Non-pigmented ciliary epithelial cell (primary cell): ENCODE measurements at places on chromosomes 3 and 15.

DNA sequence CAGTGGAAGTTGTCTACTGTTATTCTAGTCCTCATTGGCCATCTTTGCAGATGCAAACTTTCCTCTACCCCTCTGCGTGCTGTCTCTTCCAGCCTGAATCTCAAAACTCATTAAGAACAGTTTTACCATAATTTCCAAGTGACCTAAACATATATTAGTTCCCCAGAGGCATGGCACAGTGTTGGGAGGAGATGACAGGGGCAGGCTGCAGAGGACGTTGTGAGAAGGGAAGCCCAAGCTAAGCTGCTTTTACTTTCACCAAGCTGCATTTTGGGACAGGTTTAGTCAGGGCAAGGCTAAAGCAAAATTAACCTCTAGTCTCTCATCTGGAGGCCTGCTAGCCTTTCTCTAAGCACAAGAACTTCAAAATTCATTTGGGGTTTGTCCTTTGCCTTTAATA lies 318.6 kb upstream of the SATB1 start:
- DNase-seq = no peak

DNA sequence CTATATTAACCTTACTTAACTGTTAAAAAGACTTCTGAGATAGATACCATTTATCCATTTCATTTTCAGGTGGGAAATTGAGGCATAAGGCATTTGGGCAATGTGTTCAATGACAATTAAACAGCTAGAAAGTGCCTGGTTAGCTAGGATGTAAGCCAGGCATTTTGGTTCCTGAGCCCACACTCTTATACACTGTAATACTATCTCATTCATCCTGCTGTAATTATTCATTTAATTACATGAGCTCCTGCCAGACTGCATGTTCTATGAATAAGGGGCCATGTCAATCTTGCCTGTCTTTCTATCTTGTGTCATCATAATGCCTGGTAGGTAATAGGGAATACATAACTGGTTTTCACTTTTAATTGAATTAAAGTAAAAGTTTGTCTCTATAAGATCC lies 74.0 kb downstream of the RBMS3 start:
- DNase-seq = no peak

DNA sequence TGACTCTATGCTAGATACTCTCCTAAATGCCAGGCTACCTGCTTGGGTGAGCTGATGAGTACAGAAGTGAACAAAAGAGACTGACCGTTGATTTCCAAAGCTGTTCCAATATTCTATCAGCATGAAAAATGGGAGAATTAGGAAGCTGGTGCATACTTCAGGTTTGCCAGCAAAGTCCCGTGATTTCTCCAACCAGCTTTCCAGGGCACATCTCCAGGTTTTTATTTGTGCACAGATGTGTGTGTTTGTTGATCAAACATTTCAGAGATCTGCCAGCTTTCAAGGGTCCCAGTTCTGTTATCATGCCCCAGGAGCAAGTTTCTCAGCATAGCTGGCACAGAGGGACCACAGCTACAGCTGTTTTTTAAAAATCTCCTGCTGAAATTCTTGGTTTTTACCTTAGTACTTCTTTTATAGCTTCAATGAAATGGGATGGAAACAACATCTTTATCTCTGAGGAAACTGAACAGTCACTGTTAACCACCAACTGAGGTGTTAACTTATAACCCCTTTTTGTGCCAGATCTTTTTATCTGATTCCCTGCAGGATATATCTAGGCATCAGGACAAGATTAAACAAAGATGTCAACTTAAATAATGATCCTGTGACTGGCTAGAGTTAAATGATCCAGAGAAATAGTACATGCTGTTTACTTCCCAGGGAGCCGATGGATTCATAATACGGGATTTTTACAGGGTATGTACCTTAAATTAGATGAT lies 380.8 kb downstream of the GRM7 start:
- no peak for DNase-seq

DNA sequence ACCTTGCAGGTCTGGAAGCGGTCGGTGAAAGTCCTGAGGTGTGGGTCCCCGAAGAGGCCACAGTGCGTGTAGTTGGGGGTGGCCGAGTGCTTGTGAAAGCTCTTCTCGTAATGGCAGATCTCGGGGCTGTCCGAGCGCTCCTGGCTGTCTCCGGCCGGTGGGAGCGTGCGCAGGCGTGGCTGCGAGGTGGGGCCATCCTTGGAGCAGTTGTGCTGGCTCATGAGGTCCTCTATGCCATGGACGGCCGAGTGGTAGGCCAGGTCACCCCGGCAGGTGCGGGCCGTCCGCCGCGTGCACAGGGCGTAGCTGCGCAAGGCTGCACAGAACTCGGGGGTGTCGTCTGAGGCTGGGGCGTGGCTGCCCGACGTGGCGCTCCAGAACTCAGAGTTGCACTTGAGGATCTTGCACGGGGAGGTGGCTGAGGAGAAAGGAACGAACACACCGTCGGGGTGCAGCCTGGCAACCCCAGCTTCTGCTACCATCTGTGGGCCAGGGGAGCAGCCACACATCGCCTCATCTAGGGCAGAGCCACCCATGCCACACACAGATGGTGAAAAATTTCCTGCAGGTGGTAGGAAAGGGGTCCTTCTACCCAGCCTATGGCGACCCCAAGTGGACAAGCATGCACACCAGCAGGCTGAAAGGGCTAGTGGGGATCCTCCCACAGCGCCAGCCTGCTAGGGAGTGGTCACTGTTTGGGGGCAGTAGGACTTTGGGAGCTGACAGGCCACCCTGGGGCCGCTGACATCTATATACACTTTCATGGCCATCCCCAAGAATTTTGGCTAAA lies 36.7 kb downstream of the RGMA start:
- DNase-seq = no peak

GRCh38 chr3:167854846-167855245 lies 119.3 kb downstream of the SERPINI1 start:
- no peak for DNase-seq

- no peak for DNase-seq
These were observed 249.9 kb upstream of the DNAJC19 start for GRCh38 chr3:181239441-181239840.

DNA sequence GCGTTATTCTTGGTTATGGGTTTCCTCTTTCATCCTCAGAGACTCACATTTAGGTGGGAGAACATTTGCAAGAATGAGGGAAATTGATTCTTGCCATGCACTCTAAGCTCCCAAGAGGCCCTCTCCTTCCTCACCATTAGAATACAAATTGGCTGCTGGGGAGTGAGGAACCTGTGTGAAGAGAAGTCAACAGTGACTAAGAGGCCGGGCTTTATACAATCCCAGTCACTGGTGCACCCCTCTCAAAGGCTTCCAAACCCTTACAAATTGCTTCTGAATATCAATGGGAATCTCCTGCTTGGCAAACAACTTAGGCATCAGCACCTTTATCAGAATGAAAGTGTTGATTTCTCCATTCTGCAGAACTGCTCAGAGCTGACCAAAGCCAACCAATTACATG lies 16.5 kb upstream of the RGMA start:
- DNase-seq = no peak

DNA sequence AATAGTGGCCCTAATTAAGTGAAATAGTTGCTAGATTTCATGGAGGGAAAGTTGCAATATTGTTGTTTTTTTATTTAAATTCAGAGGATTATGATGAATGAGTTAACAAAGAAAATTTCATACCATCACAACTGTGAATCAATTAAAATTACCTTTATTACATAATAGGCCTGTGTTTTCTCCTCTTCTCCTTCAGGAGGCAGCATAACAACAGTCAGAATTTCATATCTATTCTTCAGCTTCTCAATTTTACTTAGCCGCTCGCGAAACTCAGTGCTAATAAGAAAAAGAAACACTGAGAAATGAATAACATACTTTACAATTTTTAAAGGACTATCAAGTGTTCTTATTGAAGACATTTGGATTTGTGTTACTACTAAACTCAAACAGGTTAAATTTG lies 29.4 kb downstream of the TTC14 start:
- no peak for DNase-seq

GRCh38 chr3:125123451-125124305 lies 67.9 kb upstream of the HEG1 start:
- DNase-seq = no peak

GRCh38 chr3:41450416-41451231 lies 251.3 kb downstream of the CTNNB1 start:
- DNase-seq = no peak

DNA sequence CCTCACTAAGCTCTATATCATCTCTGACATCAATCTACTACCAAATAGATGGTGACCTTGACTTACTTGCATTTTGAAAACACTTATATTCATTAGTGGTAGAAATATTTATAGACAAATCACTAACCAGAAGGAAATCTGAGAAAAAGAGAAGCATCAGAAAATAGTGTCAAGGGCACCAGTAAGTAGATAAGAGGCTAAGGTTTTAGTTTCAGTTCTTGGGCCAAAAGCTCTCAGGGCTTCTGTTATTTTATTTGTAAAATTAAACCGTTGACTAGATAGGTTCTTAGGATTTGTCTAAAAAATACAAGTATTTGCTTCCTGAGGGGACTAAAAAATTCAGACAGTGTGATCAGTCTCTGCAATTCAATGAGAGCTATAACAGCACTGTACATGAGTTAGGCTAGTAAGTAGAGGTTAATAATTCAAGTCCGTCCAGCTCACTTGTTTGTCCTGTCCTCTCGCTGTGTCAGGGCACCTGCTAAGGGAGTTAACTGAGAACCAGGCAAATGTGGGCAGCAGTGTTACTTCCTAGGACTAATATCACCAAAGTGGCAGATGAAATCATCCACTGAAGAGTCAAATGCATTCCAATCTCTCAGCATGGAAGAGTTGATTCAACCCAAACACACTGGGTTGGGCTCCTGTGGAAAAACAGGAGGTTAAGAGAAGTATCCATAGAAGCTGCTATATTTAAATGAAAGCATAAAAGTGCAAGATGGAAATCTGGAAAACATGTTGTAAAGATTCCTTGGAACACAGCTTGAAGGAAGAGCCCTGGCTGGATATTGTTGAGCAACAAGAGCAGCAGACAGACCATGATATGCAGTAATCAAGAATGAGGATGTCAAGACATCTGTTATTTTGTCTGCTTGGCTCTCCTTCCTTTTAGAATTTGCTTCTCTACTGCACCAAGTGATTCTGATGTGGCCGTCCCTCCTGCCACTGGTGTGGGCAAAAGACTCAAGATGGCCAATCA lies 134.9 kb upstream of the ZBTB20 start:
- no peak for DNase-seq

DNA sequence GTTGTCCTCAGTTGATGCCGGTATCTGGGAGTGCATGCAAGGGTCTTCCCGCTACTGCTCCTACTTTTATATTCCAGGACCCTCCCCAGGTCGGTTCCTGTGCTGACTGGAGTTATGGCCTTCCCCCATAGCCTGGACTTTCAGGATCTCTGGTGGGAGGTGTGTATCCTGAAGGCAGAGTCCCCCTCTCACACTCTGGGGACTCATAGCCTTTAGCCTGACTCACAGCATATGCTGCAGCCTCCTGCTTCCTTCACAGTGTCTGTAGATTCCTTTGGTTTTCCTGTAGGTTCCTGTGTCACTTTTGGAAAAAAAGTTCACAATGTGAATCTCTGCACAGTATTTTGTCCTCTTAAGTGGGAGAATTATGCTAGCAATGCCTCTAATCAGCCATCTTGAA lies 180.6 kb upstream of the RBMS3 start:
- DNase-seq = no peak

GRCh38 chr15:63857461-63857856 lies 23.7 kb upstream of the HERC1 start:
- DNase-seq = no peak

DNA sequence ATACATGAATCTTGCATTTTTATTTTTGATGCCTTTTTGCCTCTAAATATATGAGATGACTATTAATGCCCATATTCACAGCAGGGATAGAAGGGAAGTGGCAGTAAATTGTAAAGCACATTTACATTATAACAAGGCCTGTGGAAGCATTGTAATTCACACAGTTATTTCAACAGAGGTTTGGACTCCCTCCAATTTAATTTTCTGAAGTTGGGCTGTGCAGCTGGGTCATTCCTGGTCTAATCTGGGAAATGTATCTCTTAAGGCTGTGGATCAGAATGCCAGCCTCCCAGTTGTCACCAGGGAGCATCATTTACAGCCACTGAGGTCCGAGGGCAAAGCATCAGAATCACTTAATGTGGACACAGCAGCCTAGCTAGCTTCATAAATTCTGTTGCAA lies 434.5 kb downstream of the MFSD1 start:
- no peak for DNase-seq

GRCh38 chr15:49301562-49301961 lies 121.5 kb upstream of the FGF7 start:
- no peak for DNase-seq

DNA sequence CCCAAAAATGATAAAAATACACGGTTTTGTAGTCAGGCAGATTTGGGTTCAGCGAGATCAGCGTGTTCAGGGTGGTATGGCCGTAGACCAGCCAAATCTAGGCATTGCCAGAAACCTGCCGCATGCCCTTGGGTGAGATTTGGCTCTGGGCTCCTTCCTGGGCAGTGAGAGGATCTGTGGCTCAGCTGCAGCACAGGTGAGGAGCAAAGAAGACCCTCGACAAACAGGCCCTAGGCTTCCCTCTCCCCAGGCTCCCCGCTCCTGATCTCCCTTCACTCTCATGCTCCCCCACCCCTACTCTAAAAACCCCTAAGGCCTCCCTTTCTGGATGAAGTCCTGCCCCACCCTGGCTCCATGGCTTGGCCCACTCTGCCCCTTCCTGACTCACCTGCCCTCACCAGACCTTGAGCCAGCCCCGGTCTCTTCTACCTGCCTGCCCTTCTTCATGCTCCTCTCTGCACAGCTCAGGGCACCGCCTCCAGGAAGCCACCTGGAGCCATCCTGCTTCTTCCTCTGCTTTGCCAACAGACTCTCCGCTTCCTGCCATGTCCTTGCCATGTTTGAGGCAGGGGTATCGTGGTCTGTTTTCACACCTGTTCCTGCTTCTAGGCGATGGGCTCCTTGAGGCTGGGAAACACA lies 88.1 kb downstream of the CORO2B start:
- no peak for DNase-seq

DNA sequence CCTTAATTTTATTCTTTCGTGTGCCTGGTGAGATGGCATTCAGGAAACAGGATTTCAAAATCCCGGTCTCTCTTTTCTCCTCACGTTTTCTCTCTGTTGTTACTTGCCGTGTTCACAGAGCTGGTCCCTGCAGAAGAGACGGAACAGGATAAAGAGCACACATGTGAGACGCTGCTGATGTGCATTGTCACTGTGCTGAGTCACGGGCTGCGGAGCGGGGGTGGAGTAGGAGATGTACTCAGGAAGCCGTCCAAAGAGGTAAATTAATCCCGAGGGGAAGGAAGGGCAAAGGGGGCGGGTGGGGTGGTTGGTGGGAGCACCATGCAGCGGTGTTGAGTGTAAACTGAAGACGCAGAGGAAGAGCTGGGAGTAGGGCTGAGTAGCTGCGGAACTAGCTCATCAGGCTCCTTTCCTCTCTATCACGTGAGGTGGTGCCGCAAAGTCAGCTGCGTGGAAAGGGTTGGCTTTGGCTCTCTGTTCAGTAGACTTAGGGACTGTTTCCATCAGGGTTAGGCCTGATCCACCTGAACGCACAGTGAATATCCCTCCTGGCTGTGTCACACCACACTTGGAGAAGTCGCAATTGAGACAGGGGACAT lies 164.8 kb upstream of the BHLHE40 start:
- DNase-seq = no peak

DNA sequence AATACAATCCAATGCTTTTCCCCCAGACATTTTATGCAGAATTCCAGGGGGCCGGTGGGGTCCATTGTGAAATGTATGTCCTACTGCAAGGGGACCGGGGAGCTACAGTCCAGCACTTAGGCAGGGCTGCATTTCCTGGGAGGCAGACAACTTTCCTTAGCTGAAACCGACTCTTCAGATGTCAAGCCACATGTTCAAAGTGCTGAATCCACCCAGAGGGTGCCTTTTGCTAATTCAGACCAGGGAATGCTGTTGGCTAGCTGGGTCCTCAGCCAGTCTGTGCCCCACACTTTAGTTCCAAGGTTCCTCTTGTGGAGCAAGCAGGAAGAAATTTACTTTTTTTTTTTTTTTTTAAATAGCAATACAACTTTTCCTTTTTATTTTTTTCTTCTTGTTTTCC lies 219.5 kb upstream of the LRTM1 start:
- no peak for DNase-seq
